Left lobe of liver (tissue), 2 donors: ENCODE measurements at places on chromosomes 13 and 19. TPM values are rescaled to one million over a fixed set of nuclear protein-coding genes. Genes with fewer than 3 reads are reported as not detected.

The CALR3 gene
- total RNA-seq, result not detected

The ZBTB45 gene
- 5.0 TPM for total RNA-seq

The ZNF723 gene
- not detected for total RNA-seq

The CEACAM3 gene
- 0.35 TPM for total RNA-seq

The C19orf44 gene
- total RNA-seq, result 2.4 TPM

The UPF1 gene
- total RNA-seq, result 43.5 TPM
